Effector memory CD8-positive, alpha-beta T cell (primary cell): ENCODE measurements at places on chromosomes 16 and 17.

DNA sequence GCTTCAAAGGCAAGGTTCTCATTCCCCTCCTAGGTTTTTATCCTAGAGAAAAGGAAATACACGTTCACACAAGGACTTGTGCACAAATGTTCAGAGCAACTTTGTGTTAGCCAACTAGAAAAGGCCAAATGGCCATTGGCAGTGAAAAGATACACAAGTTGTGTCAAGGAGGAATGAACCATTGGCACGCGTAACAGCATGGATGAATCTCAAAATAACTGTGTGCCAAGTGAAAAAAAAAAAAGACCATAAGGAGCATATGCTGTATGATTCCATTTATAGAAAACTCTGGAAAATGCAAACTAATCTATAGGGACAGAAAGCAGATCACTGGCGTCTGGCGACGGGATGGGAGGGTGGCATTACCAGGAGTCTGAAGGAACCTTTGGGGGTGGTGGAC, 333.8 kb downstream of the SNX29 start:
- no peak for DNase-seq

GRCh38 chr17:66488864-66489263, 186.5 kb downstream of the PRKCA start:
- no peak for DNase-seq

DNA sequence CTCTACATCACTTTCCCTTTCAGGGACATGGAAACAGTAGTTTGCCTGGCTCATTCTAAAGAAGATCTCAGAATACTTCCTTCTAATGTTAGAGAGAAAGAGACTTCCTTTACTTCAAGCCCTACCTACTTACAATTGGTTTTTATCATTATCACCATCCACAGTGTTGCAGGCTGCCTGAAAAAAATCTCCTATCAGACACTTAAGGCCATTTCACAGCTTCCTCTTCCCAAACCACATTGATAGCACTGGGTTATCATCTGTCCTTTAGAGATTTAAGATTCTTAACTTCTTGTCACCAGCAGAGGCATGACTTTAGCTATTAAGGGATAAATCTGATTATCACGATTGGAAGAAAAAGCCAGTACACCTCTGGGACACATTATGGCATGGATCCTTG, 178.5 kb upstream of the TBX2 start:
- no peak for DNase-seq

DNA sequence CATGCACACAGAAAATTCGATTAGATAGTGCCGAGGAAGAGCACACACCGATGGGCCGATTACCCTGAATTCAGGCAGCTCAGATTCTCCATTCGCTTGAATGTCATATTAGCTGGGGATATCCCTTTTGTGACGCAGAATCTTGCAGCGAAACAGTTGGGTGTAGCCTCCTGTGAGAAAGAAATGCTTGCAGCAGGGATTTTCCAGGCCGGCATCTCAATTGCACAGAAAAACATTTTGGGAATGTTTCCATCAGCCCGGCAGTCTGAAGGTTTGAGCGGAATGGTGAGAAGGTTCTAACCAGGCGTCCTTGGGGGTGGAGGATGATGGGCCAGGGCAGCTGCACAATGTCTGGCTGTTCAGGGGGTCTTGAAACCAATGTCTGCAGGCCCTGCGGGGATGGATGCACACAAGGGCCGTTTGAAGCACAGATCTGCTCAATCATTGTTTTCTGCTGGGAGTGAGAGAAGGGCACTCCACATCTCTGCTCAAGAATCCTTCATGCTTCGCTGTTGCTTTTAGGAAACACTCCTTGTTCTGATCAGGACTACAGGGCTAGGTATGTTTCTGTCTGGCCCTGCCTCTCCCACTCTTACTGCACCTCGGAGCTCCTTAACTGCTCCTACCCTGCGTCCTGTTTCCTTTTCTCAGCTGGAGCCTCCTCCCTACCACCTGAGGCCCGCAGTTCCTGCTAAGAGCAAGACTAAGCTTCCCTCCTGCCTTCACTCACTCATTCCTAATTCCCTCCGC, 94.6 kb downstream of the CMIP start:
- DNase-seq, result no peak

- peak; percentile 44 for DNase-seq
These were observed 74.8 kb upstream of the SMURF2 start for GRCh38 chr17:64736804-64737492.

DNA sequence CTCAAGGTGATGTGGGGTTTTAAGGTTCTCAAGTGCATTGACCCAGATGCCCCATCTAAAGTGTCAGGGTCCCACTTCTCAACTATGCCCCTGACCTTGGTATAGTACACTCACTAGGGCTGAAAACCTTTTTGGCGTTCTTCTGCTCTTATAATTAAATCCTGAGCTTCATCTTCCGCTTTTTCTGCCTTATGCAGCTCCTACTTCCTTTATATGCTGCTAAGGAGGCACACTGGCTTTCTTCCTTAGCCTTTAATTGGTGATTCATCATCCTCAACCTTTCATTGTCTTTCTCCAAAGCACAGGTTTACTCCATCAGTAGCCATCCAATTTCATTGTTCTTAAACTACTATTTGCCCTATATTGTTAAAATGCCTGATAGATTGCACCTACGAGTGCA, 5.3 kb upstream of the NF1 start:
- DNase-seq, result no peak

- no peak for DNase-seq
These were observed 38.1 kb downstream of the CMC2 start for GRCh38 chr16:80968386-80969113.

- DNase-seq, result no peak
These were observed 3.8 kb upstream of the ATP2A3 start for GRCh38 chr17:3968015-3968414.

DNA sequence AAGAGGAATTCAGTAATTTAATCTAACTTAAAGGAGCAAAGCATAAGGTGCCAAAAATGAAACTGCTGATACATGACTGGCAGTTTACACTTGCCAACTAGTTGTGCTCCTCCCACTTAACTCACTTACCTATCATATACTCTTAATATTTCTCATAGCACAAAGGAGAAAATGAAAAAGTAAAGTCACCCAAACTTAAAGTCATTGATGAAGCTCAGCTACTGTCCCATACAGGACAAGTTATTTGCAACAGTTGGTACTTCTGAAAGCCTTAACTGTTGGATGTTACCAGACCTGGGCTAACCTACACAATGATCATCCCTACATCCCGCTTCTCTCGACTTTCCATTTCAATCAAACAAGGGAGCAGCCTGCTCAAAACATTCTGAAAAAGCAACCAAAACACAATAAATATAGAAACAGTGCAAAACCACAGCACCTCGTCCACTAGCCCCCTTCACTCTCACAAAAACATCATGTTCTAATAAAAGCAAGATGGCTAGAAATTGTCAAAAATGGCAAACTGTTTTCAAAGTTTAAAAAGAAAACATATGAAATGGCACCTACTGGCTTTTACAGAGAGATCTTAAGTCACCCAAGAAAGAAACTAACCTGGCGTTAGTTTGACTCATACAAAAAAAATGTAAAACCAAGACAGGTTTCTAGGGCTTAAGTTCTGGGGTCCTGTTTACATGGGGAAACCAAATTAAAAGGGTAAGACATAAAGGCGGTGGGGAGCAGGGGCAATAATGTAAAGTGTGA, 868 bp downstream of the MED13 start:
- DNase-seq, result no peak

DNA sequence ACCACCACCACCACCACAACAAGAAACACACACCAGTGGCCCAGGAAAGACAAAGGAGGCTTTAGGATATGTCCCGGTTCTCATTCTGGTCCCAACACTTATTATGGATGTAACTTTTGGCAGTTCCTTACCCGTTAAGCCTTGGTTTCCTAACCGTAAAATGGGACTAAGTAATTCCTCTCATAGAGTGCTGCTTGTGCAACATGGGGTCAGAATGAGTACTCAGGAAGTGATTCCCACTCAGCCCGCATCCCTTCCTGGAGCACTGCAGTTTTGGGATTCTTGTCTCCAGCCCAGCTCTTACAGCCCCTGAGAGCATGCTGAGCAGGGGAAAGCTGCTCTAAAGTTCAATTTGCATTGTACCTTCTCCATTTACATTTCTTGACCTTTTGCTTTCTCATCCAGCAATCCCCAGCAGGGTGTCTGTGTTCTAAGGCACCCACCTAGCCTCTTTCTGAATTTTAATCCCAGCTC, 262.6 kb downstream of the PRKCA start:
- no peak for DNase-seq

DNA sequence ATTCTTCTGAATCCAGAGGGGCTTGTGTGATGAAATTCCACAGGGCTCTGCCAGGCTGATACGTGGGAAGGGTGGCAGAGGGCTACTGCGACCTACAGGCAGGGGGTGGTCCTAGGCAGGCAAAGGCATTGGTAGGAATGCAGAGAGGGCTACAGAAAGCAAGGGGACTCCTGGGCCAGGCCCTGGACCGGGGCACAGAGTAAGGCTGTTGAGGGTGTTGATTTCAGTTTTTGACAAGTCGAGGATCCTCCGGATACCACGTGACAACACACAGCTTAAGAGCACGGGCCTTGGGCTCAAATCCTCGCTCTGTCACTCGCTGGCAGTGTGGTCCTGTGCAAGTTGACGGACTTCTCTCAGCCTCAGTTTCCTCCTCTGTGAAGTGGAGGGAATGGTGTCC, 19.1 kb upstream of the DOC2B start:
- no peak for DNase-seq

GRCh38 chr16:75497558-75497957, 2.3 kb upstream of the CHST6 start:
- no peak for DNase-seq

DNA sequence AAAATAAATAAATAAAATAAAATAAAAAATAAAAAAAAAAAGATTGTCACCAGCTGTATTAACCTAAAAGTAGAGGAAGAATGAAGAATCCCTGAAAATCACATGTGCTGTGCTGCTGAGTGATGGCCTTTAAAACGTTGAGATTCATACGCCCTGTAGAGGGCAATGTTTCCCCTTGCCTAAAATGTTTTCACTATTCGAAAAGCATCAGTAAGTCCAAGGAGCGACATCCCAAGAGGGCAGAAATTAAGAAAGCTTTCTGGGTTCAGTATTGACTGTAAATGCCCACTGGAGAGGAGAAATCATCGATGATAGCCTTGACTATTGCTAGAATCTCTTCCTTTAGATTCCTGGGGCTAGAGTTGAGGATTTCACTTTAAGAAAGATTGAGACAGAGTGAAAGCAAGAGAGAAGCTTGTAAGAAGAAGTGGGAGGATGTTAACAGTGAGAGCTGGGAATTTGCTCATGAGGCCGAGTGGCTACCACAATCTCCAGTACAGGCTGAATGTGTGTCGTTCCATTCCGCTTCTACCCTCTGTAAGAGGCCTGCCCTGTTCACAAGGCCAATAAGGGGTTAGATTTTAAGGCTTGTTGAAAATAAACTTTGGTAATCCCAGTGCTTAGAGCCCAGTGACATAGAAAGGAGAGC, 170.8 kb upstream of the FAM20A start:
- DNase-seq, result no peak

GRCh38 chr16:89717688-89718505, 2.8 kb downstream of the VPS9D1 start:
- DNase-seq, result no peak

GRCh38 chr17:75570772-75571171, 16.8 kb upstream of the MYO15B start:
- DNase-seq, result no peak

- DNase-seq, result no peak
These were observed 6.1 kb upstream of the KRT31 start for GRCh38 chr17:41403404-41404023.

DNA sequence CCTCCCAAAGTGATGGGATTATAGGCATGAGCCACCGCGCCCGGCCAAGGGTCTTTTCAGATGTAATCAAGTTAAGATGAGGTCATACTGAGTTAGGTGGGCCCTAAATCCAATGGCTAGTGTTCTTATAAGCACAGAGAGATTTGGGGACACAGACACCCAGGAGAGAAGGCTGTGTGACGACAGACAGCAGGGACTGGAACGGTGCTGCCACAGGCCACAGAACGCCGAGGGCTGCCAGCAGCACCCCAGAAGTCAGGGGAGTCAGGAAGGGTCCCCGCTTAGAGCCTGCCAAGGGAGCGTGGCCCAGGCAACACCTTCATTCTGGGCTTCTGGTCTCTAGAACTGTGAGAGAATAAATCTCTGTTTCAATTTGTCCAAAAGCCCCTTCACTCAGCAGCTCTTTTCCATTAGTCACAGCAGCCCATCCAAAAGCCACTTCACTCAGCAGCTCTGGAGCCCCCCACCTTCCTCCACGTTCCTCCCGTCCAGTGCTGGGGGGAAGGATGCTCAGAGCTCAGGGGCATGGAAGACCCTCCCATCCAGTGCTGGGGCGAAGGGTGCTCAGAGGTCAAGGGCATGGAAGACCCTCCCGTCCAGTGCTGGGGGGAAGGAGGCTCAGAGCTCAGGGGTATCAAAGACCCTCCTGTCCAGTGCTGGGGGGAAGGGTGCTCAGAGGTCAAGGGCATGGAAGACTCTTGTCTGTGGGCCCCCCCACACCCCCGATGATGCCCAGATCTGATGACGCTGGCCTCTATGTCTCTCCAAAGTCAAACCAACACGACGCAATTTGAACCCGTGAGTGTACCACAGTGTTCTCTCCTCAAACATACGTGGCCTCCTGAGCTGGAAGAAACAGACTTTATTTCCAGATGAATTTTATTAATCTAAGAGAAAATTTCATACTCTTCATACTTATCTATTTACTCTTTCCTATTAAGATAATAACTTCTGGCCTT, 11.9 kb downstream of the RAB40B start:
- no peak for DNase-seq

GRCh38 chr17:81418710-81419318, 23.6 kb downstream of the BAHCC1 start:
- no peak for DNase-seq

- no peak for DNase-seq
These were observed 11.5 kb upstream of the IL34 start for GRCh38 chr16:70634861-70635260.

DNA sequence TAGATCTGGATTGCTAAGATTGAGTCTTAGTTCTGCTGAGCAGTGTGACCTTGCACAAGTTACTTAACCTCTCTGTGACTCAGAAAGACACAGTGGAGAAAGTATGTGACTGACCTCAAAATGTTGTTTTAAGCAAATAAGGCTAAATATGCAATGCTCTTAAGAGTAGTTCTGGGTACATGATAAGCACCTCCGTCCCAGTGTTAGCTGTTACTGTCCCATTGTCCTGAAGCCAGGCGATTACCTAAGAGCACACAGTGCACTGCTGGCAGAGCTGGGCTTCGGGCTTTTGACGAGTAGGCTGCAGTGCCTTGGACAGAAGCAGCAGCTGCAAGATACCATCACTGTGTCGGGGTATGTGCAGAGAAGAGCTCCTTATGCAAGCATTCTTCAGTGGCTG, 32.7 kb upstream of the FOXF1 start:
- DNase-seq, result no peak

DNA sequence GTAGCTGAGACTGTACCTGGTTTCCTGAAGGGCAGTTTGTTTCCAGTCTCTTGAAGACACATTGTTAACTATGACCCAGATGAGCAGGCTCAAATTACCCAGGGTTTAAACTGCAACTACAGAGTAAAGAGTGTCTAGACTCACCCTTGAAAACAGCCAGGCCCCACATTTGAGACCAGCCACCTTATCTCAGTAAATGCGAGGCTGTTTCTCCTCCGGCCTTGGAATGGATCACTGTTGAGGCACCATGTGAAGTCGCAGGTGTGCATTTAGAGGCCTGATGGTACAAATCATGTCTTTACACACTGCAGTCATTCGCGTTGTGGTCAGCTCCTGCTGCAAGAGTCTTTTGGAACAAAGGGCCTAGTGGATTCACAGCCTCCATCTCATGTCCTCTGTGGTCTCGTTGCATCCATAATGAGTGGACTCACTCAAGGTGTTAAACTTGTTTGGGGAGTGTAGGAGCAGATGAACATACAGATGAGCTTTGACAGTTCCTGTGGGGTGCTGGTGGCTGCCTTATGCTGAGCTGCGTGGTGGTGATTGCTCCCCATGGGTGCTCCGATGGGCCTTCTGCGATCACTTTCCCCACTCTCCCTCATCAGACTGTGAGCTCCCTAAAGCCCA, 18.5 kb upstream of the N4BP1 start:
- no peak for DNase-seq
